ENCODE measurements at places on chromosomes 4 and X. TPM values are rescaled to one million over a fixed set of nuclear protein-coding genes. Genes with fewer than 3 reads are reported as not detected.

Gene GAGE12J
- not detected for total RNA-seq

Gene TACR3
- not detected for total RNA-seq

Gene SSX3
- total RNA-seq = not detected

Gene C4orf51
- not detected for total RNA-seq

Gene NAP1L2
- total RNA-seq = 1.3 TPM

Gene CFI
- total RNA-seq = 1.6 TPM

Measured in smooth muscle cell of the pulmonary artery (primary cell).